Activated CD4-positive, alpha-beta T cell treated with anti-CD3 and anti-CD28 coated beads, Interleukin-2, amount 50 U/mL, for 48 hours (primary cell): ENCODE measurements at places on chromosomes 11 and 22.

DNA sequence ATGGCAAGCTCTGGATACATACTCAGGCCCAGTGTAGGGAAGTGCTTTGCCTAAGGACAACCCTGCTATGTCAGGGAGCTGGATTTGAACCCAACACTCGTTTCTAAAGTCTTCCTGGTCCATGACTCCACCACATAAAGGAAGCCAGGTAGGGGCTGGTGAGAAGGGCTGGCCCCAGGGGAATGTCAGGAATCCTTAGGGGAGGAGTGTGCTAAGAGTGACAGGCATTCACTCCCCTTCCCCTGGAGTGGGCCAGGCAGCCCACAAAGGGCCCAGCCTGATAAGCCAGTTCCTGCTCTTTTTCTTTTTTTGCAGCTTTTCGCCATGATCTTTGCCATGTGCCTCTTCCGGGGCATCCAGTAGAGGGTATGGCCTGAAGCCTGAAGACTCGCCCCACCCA lies 21.9 kb downstream of the TP53I11 start:
- DNase-seq = no peak

DNA sequence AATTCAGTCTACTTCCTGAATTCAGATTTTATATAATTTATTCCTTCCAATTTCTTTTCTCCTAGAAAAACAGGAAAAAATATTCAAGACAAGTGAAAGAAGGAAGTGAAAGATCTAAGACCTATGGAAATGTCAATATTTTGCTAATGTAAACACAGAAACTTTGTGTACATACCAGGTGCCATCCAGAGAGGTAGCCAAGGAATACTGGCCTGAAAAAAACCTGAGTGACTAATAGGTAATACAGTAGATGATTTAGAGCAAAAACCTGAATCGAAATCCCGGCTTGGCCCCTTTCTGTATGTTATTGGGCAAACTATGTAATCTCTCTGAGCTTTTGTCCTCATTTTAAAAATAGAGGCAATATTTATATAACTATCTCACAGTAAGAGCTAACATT lies 59.2 kb upstream of the FSHB start:
- no peak for DNase-seq

GRCh38 chr11:45031912-45032519 lies 81.3 kb upstream of the TP53I11 start:
- DNase-seq = no peak

GRCh38 chr11:65730461-65730860 lies 9.9 kb upstream of the RNASEH2C start:
- DNase-seq = no peak

GRCh38 chr22:47565607-47566006 lies 803.2 kb downstream of the TBC1D22A start:
- DNase-seq = no peak

- no peak for DNase-seq
Measured at GRCh38 chr11:118998822-118999221, 884 bp downstream of the CENATAC start.
